HCT116 (cell line): ENCODE measurements at places on chromosomes 2 and 18.

DNA sequence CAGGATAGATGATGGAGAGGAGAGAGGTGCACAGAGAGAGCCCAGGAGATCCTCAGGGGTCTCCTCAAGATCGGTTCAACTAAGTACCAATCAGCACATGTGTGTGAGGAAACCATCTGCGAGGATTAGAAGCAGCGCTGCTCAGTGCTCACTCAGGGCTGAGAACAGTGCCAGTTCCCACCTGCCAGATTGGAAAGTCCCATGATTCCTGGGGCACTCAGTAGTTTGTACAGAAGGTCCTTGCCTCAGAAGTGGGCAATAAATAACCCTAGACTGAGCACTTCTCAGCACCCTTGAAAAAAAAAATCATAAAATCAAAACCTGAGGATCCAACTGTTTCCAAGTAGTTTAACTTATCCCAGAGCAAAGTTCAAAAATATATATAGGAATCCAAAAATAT lies 53.8 kb downstream of the SEMA4F start:
- no peak for DNase-seq

GRCh38 chr2:167941604-167942003 lies 305.8 kb downstream of the STK39 start:
- DNase-seq = no peak

GRCh38 chr2:217383620-217384019 lies 523.8 kb upstream of the TNP1 start:
- no peak for DNase-seq

- no peak for DNase-seq
Measured at GRCh38 chr18:63677500-63678225, 16.0 kb upstream of the SERPINB3 start.

DNA sequence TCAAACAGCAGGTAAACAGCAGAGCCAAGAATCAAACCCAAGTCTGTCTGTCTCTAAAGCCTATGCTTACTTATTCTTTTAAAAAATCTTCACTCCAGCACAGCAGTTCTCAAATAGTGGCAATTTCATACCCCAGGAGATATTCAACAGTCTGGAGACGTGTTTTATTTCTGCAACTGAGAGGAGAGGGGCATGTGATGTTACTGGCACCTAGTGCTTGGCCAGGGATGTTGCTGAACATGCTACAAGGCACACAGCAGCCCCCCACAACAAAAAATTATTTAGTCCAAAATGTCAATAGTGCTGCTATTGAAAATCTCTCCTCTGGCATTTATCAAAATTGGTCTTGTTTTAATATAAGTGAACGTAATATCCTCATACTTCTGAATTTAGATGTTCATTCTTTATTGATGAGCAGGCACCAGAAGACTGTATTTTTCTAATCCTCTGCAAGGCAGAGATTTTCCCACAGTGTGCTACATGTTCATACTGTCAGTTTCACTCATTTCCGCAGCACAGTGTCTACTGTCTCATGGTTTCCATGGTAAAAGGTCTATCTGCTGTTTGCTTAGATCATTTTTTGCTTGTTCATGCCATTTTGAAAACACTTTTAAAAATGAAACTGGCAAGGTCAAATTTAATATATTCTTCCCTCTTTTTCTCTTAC lies 90.5 kb downstream of the LRATD1 start:
- DNase-seq = no peak

DNA sequence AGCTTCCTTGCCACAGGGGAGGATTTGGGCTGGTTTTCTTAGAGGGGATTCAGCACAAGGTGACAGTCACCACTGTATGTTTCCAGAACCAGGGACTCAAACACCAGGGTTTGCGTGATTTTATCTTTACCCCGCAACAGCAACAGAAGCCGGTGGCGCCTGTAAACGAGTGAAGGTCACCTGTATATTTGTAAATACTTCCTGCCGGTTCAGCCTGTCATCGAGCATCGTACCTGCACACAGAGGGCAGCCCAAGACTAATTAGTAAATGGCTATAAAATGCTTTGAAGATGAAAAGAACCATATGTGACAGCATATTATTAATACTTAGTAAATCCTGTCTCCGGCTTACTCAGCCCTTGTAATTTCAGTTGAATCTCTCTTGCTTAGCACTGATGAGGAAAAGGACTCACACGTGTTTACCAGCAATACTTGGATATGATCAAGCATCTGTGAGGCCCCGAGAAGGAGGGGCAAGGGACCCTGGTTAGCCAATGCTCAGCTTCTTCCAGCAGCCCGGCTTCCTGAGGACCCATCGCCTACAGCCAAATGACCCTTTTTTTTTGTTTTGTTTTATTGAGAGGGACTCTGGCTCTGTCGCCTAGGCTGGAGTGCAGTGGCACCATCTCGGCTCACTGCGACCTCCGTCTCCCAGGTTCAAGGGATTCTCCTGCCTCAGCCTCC lies 51.3 kb upstream of the FOSL2 start:
- DNase-seq = no peak

DNA sequence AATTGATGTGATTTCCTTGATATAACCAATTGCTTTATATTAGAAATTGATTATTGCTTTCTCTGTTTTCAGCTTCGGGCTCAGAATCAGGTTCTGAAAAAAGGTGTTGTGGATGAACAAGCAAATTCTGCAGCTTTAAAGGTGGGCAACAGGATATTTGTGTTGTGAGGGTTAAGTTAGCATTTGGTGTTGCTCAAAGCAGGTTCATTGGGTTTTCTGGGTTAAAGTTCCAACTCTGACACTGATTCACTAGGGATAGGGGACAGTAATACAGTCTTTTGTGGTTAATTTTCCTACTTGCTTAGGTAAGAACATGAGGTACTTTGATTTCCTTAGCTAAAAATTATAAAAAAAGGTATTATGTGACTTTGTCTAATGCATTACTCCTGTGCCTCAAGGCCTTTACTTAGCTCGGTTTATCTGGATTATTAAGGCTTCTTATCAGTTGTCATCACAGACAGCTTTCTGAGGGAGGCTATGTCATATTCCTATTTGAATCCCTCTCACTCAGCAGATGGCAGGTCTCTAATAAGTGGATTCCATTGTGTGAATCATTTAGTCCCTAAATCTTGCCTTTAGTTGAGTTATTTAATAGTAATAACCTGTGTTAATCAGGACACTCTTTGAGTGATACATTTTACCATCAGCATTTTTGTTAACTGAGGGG lies 78.9 kb upstream of the STON1 start:
- no peak for DNase-seq

GRCh38 chr2:60046529-60046928 lies 506.9 kb downstream of the BCL11A start:
- DNase-seq = no peak

DNA sequence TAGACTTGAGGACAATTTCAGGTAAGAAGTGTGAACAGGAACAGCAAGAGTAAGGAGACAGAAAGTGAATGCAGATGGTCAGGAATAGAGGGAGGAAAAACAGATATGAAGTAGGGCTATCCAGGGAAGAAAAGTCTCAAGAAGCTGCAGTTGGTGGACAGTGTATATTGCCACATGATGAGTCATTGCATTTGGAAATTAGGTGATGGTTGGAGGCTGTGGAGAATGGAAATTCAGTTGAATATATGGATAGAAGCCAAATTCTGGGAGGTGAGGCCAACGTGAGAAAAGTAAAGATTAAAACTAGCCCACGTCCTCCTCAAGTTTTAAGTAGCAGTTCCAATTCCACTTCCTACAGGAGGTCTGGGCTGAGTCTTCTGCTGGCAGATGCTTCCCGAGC lies 158.4 kb downstream of the UBE2E3 start:
- no peak for DNase-seq

GRCh38 chr2:45813003-45813941 lies 161.8 kb downstream of the PRKCE start:
- no peak for DNase-seq

- DNase-seq = no peak
Measured at GRCh38 chr18:27614951-27615844, 430.1 kb upstream of the CHST9 start.

- no peak for DNase-seq
Measured at GRCh38 chr2:153912798-153913396, 41.2 kb downstream of the GALNT13 start.
